IMR-90 (cell line): ENCODE measurements at places on chromosomes 5 and 9. TPM values are rescaled to one million over a fixed set of nuclear protein-coding genes. Genes with fewer than 3 reads are reported as not detected.

Gene SPTAN1
- total RNA-seq = 327 and 345 TPM in 2 replicates

Gene BAAT
- total RNA-seq = under 0.01 TPM in 1 of 2 replicates, not detected in the other

Gene HK3
- total RNA-seq = not detected in 2 replicates

Gene WNK2
- not detected in 2 replicates for total RNA-seq

Gene ANXA1
- 583 and 637 TPM in 2 replicates for total RNA-seq

Gene SH3GLB2
- total RNA-seq = 26.4 and 36.4 TPM in 2 replicates

Gene AOPEP
- 38.7 and 38.9 TPM in 2 replicates for total RNA-seq

Gene PCDHA5
- not detected in 2 replicates for total RNA-seq

Gene FBN2
- total RNA-seq = 67.5 and 69.0 TPM in 2 replicates

Gene CDO1
- total RNA-seq = 3.3 and 8.6 TPM in 2 replicates

Gene ROR2
- total RNA-seq = 2.2 and 2.3 TPM in 2 replicates

Gene DRD1
- total RNA-seq = 0.18 and 0.28 TPM in 2 replicates

Gene FAM78A
- total RNA-seq = under 0.01 and 0.18 TPM in 2 replicates

Gene IL13
- not detected in 2 replicates for total RNA-seq

Gene MAMDC2
- 5.0 and 5.6 TPM in 2 replicates for total RNA-seq

Gene CEP72
- 2.8 and 2.9 TPM in 2 replicates for total RNA-seq

Gene TMEM215
- total RNA-seq = not detected in 2 replicates

Gene ORM1
- total RNA-seq = 0.18 TPM in 1 of 2 replicates, not detected in the other

Gene IL9
- total RNA-seq = not detected in 2 replicates

Gene MZB1
- not detected in 2 replicates for total RNA-seq

Gene RNF208
- not detected in 2 replicates for total RNA-seq

Gene CDH6
- total RNA-seq = 211 and 232 TPM in 2 replicates

Gene RAB14
- 20.1 and 36.1 TPM in 2 replicates for total RNA-seq

Gene TSLP
- total RNA-seq = 0.28 and 0.54 TPM in 2 replicates

Gene ADGRD2
- not detected in 2 replicates for total RNA-seq

Gene HAND1
- total RNA-seq = not detected in 2 replicates

Gene WWC1
- 9.1 and 10.3 TPM in 2 replicates for total RNA-seq

Gene ST8SIA4
- under 0.01 and 0.18 TPM in 2 replicates for total RNA-seq

Gene SPINK5
- total RNA-seq = not detected in 2 replicates

Gene DMRT3
- total RNA-seq = not detected in 2 replicates

Gene CARTPT
- total RNA-seq = not detected in 2 replicates

Gene ANKDD1B
- total RNA-seq = 0.28 TPM in 1 of 2 replicates, not detected in the other

Gene ANXA2R
- 1.3 and 1.4 TPM in 2 replicates for total RNA-seq

Gene PCDHGA10
- total RNA-seq = 6.6 and 6.9 TPM in 2 replicates

Gene IFNA17
- total RNA-seq = not detected in 2 replicates

Gene SLC36A2
- not detected in 2 replicates for total RNA-seq

Gene SPINK14
- not detected in 2 replicates for total RNA-seq

Gene ENTPD8
- not detected in 2 replicates for total RNA-seq
